ENCODE measurements at places on chromosomes 6 and 20.
A peak's percentile ranks its signal among the peaks of the same experiment; 100 is the strongest.

- no peak for DNase-seq
Measured at GRCh38 chr6:165637586-165637985, 25.5 kb downstream of the PDE10A start.

GRCh38 chr6:38057994-38058393, 238.5 kb downstream of the ZFAND3 start:
- DNase-seq: peak; percentile 80

- no peak for DNase-seq
Measured at GRCh38 chr6:87281426-87281825, 41.0 kb upstream of the SMIM8 start.

DNA sequence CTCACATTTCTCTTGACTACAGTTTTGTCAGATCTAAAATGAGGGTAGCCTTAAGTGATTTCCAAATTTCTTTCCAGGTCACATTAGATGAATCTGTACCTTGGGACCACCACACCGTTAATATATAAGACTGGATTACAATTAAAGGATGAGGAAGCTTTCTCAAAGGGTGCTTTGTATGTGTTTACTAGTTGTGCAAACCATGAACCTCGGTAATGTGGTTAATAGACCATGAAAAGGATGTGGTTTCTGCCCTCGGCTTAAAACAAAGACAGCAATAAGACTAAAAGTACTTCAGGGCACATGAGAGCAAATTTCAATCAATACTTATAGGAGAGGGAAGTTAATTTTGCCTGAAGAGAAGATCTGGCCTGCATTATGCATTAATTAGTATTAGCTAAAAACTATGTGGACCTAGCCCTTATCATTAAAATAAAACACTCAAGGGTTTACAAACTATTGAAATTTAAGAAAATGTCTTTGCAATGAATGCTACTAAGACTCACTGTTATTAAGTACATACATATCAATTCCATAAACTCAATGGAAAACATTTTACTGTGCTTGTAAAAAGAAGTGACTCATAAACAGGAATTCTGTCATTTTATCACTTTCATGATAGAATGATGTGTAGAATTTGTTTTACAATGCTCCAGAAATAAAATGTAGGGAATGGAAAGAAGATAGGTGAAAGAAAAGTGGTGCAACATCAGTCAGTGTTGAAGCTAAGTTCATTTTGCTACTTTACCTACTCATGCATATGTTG, 936 bp upstream of the TMX4 start:
- DNase-seq: peak; percentile 31

- no peak for DNase-seq
Measured at GRCh38 chr6:146300521-146300920, 243.1 kb upstream of the RAB32 start.

DNA sequence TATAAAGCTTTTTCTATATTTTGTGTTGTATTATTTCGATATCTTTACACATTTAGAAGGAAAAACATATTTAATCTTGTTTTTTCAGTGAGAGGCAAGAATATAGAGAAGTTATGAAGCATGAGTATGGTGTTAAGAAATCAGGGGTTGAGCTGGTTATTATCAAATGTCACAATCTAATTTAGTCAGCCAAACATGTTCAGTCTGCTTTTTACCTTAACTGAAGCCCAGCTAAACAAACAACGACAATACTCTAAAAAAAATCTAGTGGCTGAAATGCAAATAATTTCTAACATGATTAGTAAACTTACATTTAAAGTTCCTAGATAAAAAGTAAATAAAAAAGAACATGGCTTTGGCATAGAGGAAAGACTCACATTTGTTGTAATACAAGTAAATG, 433.8 kb upstream of the NRSN1 start:
- DNase-seq: no peak

- no peak for DNase-seq
Measured at GRCh38 chr6:39266375-39266774, 37.1 kb upstream of the KCNK5 start.

GRCh38 chr20:51313358-51313827, 229.1 kb downstream of the NFATC2 start:
- DNase-seq: no peak

DNA sequence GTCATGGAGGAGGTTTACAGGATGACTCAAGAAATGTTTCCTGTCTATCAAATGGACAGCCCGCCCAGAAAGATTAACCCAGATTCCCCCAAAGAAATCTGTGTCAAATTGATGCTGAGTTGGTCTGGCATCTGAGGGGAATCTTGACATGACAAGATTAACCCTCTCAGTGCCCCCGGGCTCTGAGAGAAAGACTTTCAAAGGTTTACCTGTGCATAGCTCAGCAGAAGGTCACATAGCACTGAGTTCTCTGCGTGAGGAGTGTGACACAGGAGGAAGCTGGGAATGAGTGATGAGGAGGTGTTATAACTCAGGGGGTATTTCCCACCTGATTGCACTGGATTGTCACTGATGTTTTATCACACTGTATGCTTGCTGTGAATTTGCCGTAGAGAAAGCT, 601.2 kb downstream of the DHX35 start:
- DNase-seq: no peak

GRCh38 chr20:63330084-63330760, 30.9 kb downstream of the CHRNA4 start:
- no peak for DNase-seq
